ENCODE measurements at places on chromosomes 13 and 19. TPM values are rescaled to one million over a fixed set of nuclear protein-coding genes. Genes with fewer than 3 reads are reported as not detected.

- no peak overlapping the region for H3K27ac ChIP-seq
- H3K27me3 ChIP-seq: no peaks in the 10 kb centered on the region
- H3K4me3 ChIP-seq: no peak overlapping the region
- H3K36me3 ChIP-seq: no peaks in the 10 kb centered on the region
- no peak for DNase-seq
- H3K4me1 ChIP-seq: peaks cover 13% of the 10 kb centered on the region
These were observed 1.4 kb downstream of the SPACA6 start for GRCh38 chr19:51694318-51695085.

- DNase-seq: no peak
- H3K4me3 ChIP-seq: no peak overlapping the region
- no peak overlapping the region for H3K27ac ChIP-seq
- no peaks in the 10 kb centered on the region for H3K4me1 ChIP-seq
These were observed 117.5 kb downstream of the ATP8A2 start for GRCh38 chr13:25489238-25489637.

WDR87 gene
- 0.07 TPM for total RNA-seq

DNA sequence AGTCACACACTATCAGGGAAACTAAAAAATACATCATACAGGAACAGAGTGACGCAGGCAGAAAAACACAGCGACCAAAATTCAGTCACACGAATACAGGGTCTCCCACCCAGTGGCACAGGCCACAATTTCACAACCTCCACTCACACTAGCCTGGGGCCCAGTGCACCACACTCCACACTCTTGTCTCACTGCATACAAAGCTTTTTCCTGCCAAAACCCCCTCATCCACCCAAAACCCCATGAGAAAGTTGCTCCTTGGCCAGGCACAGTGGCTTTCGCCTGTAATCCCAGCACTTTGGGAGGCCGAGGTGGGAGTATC lies 1.2 kb downstream of the S1PR5 start:
- peaks cover 58% of the 10 kb centered on the region for H3K27me3 ChIP-seq
- no peak overlapping the region for H3K27ac ChIP-seq

URAD gene
- total RNA-seq: not detected

KASH5 gene
- 0.74 TPM for total RNA-seq

GRCh38 chr19:27858981-27859581 lies 1353.9 kb downstream of the UQCRFS1 start:
- no peaks in the 10 kb centered on the region for H3K27me3 ChIP-seq
- H3K27ac ChIP-seq: no peak overlapping the region

ZNF560 gene
- not detected for total RNA-seq

DMWD gene
- total RNA-seq: 91.2 TPM

DNA sequence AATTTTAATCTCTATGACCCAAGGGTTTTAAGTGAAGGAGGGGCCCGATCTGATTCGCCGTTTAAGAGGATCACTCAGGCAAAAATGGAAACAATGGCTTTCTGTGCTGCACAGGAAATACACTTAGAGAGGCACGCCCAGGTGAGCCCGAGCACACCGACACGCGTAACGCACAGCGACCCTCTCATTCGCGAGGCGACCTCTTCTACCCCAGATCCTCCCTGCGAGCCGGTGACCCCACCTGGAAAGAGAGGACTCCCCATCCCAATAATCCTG lies 216 bp downstream of the SH2D3A start:
- peak overlapping the region; percentile 89 for H3K27ac ChIP-seq
- H3K36me3 ChIP-seq: no peaks in the 10 kb centered on the region
- DNase-seq: no peak
- peak overlapping the region; percentile 77 for H3K4me3 ChIP-seq

GRCh38 chr19:41159881-41160280 lies 33.1 kb upstream of the CYP2S1 start:
- no peaks in the 10 kb centered on the region for H3K4me1 ChIP-seq
- no peak overlapping the region for H3K27ac ChIP-seq
- H3K4me3 ChIP-seq: no peak overlapping the region
- H3K36me3 ChIP-seq: no peaks in the 10 kb centered on the region
- DNase-seq: no peak
- H3K27me3 ChIP-seq: no peaks in the 10 kb centered on the region

GRCh38 chr19:7932276-7932929 lies 6.5 kb upstream of the CTXN1 start:
- no peaks in the 10 kb centered on the region for H3K4me1 ChIP-seq
- H3K27ac ChIP-seq: no peak overlapping the region
- no peak overlapping the region for H3K4me3 ChIP-seq
- H3K27me3 ChIP-seq: no peaks in the 10 kb centered on the region
- peaks cover 58% of the 10 kb centered on the region for H3K36me3 ChIP-seq
- peak; percentile 23 for DNase-seq

GSK3A gene
- total RNA-seq: 42.0 TPM

CYP4F2 gene
- total RNA-seq: not detected

DNA sequence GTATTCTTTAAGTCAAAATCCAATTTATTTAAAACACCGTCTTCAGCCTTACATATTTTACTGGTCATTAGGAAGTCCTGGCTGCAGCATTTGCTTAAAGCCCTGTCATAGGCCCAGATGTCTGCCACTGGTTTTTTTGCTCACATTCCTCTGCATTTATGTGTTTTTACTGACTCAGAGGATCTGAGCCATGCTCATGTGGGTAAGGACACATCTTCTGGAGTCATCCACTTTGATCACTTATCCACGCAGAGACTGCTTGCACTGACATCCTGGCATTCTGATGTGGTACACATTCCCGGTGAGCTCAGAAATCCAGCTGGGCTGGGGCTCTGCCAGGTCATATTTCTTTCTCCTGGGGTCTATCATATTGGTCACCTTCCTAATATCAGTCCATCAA lies 531.7 kb upstream of the ARGLU1 start:
- H3K27me3 ChIP-seq: no peaks in the 10 kb centered on the region
- no peak overlapping the region for H3K4me3 ChIP-seq
- DNase-seq: no peak
- no peaks in the 10 kb centered on the region for H3K36me3 ChIP-seq
- H3K27ac ChIP-seq: no peak overlapping the region

NDUFA11 gene
- 115 TPM for total RNA-seq

WDR88 gene
- total RNA-seq: 0.51 TPM

CRX gene
- 0.07 TPM for total RNA-seq

ZNF221 gene
- total RNA-seq: 7.0 TPM

- peak overlapping the region; percentile 75 for H3K4me3 ChIP-seq
- H3K36me3 ChIP-seq: no peaks in the 10 kb centered on the region
- peaks cover 22% of the 10 kb centered on the region for H3K4me1 ChIP-seq
- no peaks in the 10 kb centered on the region for H3K27me3 ChIP-seq
These were observed 1.2 kb downstream of the PPP1R37 start for GRCh38 chr19:45094137-45094536.

SHANK1 gene
- total RNA-seq: not detected

GZMM gene
- 0.34 TPM for total RNA-seq

DNA sequence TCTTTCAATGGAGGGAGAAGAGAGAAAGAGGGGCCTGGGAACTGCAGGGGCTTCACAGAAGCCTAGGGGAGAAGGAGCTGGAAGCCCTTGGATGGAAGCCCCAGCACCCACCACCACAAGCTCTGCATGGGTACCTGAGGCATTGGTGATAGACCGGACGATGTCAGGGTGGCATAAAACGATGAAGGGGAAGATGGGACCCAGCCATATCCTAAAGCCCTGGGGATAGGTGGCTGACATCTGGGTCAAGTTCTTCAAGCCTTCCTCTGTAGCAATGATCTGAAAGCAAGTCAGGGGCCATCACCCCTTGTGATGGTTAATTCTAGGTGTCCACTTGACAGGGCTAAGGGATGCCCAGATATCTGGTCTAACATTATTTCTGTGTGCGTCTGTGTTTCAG lies 11.2 kb upstream of the OR10H5 start:
- no peaks in the 10 kb centered on the region for H3K4me1 ChIP-seq
- H3K4me3 ChIP-seq: no peak overlapping the region
- no peak overlapping the region for H3K27ac ChIP-seq
- DNase-seq: no peak

DNA sequence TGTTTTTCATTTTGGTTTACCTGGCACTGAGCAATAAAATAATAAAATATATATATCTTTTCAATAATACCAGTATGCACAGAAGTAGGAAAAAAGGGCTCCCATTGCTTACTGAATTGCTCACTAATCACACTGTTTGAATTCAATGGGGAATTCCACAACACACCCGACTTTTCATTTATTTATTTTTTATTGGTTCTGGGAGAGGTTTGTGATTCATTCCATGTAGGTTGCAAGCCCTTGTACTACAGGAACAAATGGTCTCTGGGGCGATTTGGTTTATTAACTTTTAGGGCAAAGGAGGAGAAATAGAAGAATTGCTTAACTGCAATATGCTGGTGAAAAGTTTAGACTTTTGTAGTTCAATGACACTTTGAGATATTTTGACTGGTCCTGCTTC lies 207.4 kb downstream of the DCT start:
- no peak overlapping the region for H3K27ac ChIP-seq
- H3K27me3 ChIP-seq: no peaks in the 10 kb centered on the region
- DNase-seq: no peak
- no peaks in the 10 kb centered on the region for H3K4me1 ChIP-seq
- H3K36me3 ChIP-seq: no peaks in the 10 kb centered on the region

IRS2 gene
- 27.7 TPM for total RNA-seq

GRCh38 chr13:112453874-112454647 lies 77.9 kb downstream of the SPACA7 start:
- no peak overlapping the region for H3K4me3 ChIP-seq
- no peak overlapping the region for H3K27ac ChIP-seq
- DNase-seq: no peak
- H3K4me1 ChIP-seq: no peaks in the 10 kb centered on the region
- H3K27me3 ChIP-seq: no peaks in the 10 kb centered on the region
- no peaks in the 10 kb centered on the region for H3K36me3 ChIP-seq

MCEMP1 gene
- not detected for total RNA-seq

GRCh38 chr19:51470966-51471365 lies 7.4 kb upstream of the CEACAM18 start:
- H3K4me1 ChIP-seq: peaks cover 4% of the 10 kb centered on the region
- no peak overlapping the region for H3K4me3 ChIP-seq
- H3K27ac ChIP-seq: no peak overlapping the region
- H3K36me3 ChIP-seq: no peaks in the 10 kb centered on the region
- no peaks in the 10 kb centered on the region for H3K27me3 ChIP-seq
- DNase-seq: no peak

GRCh38 chr19:44662691-44663385 lies 8.4 kb upstream of the CEACAM19 start:
- H3K27ac ChIP-seq: no peak overlapping the region
- H3K36me3 ChIP-seq: no peaks in the 10 kb centered on the region
- no peak overlapping the region for H3K4me3 ChIP-seq

ASF1B gene
- 2.5 TPM for total RNA-seq
